ENCODE measurements at places on chromosomes 1 and 21. TPM values are rescaled to one million over a fixed set of nuclear protein-coding genes. Genes with fewer than 3 reads are reported as not detected.
A peak's percentile ranks its signal among the peaks of the same experiment; 100 is the strongest.

GRCh38 chr1:155989242-155990004 lies 11.1 kb upstream of the ARHGEF2 start:
- no peaks in the 10 kb centered on the region for H3K27me3 ChIP-seq
- peak; percentile 92 for DNase-seq
- no peaks in the 10 kb centered on the region for H3K36me3 ChIP-seq
- peaks cover 11% of the 10 kb centered on the region for H3K4me1 ChIP-seq
- H3K4me3 ChIP-seq = peak overlapping the region; percentile 22

DNA sequence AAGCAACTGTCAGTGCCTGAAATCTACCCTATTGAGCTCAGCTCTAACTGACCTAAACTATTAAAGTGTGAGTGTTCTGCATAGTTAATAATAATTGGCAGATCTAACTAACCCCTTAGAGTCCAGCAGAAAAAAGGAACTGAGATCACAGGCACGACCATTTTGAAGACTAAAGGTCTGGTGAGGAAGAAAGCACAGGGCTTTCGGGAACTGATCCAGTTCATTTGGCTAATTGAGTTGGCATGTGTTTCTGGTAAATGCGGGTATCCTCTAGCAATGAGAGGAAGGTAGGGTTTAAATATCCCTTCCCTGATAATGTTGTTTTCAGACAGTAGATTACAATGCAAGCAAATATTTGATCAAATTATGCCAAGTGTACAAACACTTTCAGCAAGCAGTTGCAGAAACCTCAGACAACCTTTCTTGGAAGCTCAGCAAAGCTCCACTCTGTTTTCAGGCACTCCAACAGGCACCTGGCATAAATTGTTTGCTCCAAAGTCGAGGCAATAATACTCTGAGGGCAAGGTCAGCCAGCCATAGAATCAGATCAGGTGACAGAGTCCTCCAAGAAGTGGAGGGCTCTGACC lies 100.8 kb downstream of the KCNK1 start:
- H3K36me3 ChIP-seq = no peaks in the 10 kb centered on the region
- no peak overlapping the region for H3K4me3 ChIP-seq
- H3K27ac ChIP-seq = no peak overlapping the region
- H3K27me3 ChIP-seq = no peaks in the 10 kb centered on the region
- DNase-seq = no peak

- no peaks in the 10 kb centered on the region for H3K27me3 ChIP-seq
- no peak overlapping the region for H3K27ac ChIP-seq
- no peaks in the 10 kb centered on the region for H3K36me3 ChIP-seq
These were observed 2.8 kb upstream of the RNU5D-1 start for GRCh38 chr1:44733784-44734183.

DNA sequence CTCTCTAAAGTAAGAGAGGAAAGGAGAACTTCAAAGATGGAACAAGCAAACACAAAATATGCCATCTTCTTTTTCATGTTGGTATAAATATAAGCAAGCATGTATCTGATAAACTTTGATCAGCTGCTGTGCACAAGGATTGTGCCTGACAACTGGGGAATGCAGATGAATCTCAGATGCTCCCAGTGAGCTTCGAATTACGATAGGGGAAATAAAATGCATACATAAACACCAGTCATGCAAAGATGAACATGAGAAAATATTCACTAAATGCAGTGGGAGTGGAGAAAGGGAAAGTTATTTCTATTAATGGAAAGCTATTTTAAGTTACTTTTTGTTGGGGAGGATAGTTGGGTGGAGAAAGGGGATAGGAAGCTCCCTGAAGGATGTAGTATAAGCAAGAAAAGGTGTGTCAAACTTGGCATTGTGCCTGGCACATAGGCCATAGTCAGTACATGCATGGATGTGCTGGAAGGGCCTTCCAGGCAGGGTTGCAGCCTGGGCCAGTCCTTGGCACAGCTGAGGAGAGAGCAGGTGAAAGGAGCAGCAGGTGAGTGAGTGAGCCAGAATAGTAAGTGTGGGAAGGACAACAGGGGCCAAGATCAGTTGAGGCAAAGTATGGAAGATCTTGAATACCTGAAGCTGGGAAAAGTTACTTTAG lies 57.8 kb upstream of the PGD start:
- H3K27ac ChIP-seq = no peak overlapping the region
- H3K36me3 ChIP-seq = peaks cover 69% of the 10 kb centered on the region
- DNase-seq = no peak
- no peaks in the 10 kb centered on the region for H3K27me3 ChIP-seq
- no peaks in the 10 kb centered on the region for H3K4me1 ChIP-seq

DNA sequence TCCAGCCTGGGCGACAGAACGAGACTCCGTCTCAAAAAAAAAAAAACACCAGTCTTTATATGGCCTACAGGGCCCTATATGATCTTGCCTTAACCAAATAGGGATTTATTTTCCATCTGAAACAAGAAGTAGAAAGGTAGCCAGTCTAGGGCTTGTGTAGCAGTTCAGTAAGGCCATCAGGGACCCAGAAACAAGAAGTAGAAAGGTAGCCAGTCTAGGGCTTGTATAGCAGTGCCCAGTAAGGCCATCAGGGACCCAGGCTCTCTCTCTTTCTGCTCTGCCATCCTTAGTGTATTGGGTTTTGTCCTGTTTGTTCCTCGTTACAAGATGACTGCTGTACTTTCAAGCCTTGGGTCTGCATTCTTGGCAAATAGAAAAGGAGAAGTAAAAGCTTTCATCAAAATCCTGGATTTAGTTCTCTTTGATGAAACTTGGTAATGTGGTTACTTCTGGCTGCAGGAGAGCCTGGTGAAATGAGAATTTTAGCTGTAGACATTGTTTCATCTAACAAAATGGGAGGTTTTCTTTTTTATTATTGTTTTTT lies 46.1 kb downstream of the PKN2 start:
- no peak overlapping the region for H3K4me3 ChIP-seq
- H3K27me3 ChIP-seq = no peaks in the 10 kb centered on the region
- no peak for DNase-seq

- peak overlapping the region; percentile 62 for H3K4me3 ChIP-seq
- peak overlapping the region; percentile 48 for H3K27ac ChIP-seq
- H3K4me1 ChIP-seq = peaks cover 38% of the 10 kb centered on the region
- no peaks in the 10 kb centered on the region for H3K27me3 ChIP-seq
These were observed 672 bp upstream of the PHLDA3 start for GRCh38 chr1:201469645-201470074.

DNA sequence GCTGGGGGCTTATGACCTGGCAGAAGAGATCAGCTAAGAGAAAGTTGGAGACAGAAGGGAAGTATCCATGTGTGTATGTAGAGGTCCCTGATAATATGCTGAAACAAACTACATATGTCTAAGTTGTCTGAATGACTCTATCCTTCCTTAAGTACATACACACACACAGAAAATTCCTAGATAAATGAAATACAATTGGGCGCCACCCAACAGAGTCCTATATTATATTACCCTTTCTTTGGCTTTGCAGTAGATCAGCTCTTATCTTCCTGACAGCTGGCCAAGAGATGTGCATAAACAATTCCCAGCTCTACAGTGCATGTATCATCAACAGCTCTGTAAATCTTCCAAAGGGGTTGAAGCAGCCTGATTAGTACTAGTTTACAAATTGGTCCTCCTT lies 40.1 kb downstream of the SORT1 start:
- H3K4me3 ChIP-seq = no peak overlapping the region
- no peaks in the 10 kb centered on the region for H3K27me3 ChIP-seq
- H3K36me3 ChIP-seq = no peaks in the 10 kb centered on the region
- no peak overlapping the region for H3K27ac ChIP-seq
- DNase-seq = no peak

DNA sequence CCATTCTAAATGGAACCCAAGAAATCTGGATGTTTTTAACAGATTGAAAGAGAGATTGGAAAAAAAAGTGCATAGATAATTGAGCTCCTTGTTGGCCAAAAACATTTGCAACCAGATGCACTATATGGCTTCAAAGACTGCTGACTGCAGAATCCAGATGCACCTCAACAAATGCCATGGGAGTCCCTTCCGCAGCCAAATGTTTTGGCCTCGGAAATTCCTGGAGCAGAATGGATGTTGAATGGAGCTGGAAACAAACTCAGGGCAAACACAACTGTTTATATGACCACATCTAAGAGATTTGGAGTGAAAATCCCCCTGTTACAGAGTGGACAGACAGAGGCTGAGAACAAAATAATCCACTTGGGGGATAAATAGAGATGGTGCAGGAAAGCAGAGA lies 285.0 kb upstream of the NFIA start:
- no peak for DNase-seq
- H3K4me3 ChIP-seq = no peak overlapping the region
- no peaks in the 10 kb centered on the region for H3K36me3 ChIP-seq
- no peaks in the 10 kb centered on the region for H3K4me1 ChIP-seq
- H3K27ac ChIP-seq = no peak overlapping the region

DNA sequence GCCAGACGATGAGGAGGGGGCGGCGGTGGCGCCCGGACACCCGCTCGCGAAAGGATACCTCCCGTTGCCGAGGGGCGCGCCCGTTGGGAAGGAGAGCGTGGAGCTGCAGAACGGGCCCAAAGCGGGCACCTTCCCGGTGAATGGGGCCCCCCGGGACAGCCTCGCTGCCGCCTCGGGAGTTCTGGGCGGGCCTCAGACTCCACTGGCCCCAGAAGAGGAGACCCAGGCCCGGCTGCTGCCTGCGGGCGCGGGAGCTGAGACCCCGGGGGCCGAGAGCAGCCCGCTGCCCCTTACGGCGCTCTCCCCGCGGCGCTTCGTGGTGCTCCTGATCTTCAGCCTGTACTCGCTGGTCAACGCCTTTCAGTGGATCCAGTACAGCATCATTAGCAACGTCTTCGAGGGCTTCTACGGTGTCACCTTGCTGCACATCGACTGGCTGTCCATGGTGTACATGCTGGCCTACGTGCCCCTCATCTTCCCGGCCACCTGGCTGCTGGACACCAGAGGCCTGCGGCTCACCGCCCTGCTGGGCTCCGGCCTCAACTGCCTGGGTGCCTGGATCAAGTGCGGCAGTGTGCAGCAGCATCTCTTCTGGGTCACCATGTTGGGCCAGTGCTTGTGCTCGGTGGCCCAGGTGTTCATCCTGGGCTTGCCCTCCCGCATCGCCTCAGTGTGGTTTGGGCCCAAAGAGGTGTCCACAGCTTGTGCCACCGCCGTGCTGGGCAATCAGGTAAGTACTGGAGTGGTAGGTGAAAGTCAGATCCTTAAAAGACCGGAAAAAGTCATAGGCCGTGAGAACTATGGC lies 588 bp downstream of the FLVCR1 start:
- DNase-seq = peak; percentile 11
- H3K27ac ChIP-seq = peak overlapping the region; percentile 91
- H3K27me3 ChIP-seq = no peaks in the 10 kb centered on the region
- H3K36me3 ChIP-seq = peaks cover 2% of the 10 kb centered on the region

GRCh38 chr1:222713091-222713961 lies 962 bp downstream of the BROX start:
- peak overlapping the region; percentile 99 for H3K27ac ChIP-seq
- H3K36me3 ChIP-seq = peaks cover 5% of the 10 kb centered on the region
- peaks cover 11% of the 10 kb centered on the region for H3K4me1 ChIP-seq
- DNase-seq = peak; percentile 95

GRCh38 chr1:114586513-114587047 lies 5.2 kb upstream of the BCAS2 start:
- no peak overlapping the region for H3K27ac ChIP-seq
- DNase-seq = no peak

TMCO1 gene
- total RNA-seq = 81.4 TPM

GBP5 gene
- total RNA-seq = 0.50 TPM

FAM151A gene
- total RNA-seq = not detected

OR2L2 gene
- total RNA-seq = 0.39 TPM

Data from spinal cord (tissue), 10 donors.